AG20443 (cell line): ENCODE measurements at places on chromosomes 16 and 17.

- DNase-seq, result no peak
Observed at GRCh38 chr17:47888293-47888692, 7.7 kb upstream of the SP2 start.

DNA sequence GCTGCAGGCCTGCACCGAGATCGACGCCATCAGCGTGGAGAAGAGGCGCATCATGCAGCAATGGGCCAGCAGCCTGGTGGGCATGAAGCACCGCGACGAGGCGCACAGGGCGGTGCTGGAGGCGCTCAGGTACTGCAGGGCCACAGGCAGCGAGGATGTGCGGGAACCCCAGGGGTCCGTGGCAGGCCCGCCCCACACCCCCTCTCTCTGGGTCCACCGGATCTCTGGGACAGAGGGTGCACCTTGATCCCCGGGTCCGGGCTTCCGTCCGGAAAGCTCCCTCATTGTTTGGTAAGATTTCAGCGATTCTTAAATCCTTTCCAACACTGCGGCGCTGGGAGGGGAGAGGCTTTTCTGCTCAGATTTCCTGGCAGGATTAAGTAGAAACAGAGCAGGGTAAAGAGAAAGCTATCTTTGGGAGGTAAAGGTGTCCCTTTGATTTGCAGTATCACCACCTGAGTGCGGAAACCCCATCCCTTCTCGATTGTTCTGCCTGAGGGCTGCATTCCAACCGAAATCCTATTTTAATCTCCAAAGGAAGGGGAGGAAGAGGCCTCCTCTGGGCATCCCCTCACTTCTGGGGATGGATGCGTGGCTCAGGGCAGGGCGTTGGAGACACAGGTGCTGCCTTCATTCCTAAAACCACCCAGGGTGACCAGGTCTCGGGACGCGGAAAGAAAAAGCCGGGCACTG lies 29.2 kb downstream of the CCDC40 start:
- DNase-seq, result no peak

DNA sequence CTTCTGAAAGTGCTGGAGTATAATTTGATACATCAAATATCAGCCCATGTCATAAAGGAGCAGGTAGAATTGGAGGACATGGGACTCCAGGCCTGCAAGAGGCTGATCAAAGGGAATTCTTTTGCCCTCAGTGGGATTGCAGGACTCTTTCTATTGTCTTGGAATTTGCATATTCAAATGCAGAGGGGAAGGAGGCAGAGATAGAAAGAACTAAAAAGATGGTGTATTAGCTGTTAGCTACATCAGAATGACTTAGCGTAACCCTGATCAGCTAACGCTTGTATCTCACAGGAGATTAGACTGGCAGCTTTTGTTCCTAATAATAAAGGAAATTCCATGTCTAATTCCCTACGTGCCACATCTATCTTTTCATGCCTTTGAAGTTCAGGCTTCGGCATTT lies 1014.7 kb upstream of the RBFOX1 start:
- no peak for DNase-seq

GRCh38 chr16:14502932-14503741 lies 126.9 kb downstream of the PARN start:
- DNase-seq, result no peak

DNA sequence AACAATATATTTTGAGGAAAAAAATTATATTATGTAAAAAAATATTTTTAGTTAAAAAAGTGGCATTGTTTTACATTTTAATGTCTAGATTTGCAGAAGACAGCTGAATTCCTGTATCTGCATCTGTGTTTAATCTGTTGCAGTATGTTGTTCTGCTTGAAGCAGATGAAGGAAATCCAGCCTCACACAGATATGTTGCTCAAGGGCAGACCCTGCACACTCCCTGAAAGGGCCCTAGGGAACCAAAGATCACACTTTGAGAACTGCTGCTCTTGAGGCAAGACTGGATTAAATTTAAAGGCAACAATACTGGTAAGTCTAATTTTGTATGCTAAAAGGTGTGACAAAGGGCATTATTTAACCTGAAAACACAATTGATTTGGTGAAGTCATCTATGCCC lies 16.4 kb upstream of the SLC6A4 start:
- DNase-seq, result no peak

DNA sequence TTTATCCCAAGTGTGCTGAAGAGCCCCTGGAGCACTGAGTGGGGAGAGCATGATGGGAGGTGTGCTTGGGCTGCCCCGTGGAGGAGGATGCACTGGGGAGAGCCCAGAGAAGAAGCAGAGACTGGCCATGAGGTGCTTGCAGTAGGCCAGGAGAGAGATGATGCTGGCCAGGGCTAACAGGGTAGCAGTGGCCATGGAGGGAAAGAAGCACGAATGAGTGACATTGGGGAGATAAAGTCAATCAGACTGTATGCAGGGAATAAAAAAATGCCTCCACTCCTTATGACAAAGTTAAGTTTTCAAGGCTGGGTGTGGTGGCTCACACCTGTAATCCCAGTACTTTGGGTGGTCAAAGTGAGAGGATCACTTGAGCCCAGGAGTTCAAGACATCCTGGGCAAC lies 5.4 kb upstream of the TMEM220 start:
- DNase-seq, result no peak

DNA sequence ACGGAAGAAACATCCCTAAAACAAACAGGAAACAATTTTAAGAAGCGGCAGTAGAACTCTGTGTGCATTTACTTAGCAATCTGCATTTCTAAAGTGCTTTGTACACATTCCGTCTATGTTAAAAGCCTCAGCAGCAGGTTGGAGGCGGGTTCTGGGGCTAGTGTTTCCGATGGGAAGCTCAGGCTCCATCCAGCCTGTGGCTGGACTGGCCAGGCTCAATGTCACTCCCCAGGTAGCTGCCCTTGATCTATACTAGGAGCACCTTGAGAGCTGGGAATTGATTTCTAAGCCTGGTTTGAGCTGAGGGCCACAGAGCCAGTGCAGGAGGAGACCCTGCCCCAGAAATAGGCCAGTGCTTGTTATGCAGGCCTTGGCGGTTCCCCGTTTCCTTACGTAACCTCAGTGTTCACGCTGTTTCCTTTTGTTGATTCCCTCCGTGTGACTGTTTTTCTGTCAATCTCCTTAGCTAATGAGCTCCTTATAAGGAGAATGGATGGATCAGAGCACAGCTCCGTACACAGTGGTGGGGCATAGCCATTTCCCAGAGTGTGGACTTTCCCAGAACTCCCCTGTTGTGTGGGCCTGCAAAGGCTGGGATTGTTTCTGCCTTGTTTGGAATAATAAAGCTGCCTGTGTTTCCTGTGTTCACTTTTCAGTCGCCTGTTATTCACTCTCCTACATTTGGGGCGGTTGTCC lies 21.4 kb downstream of the ADORA2B start:
- no peak for DNase-seq

DNA sequence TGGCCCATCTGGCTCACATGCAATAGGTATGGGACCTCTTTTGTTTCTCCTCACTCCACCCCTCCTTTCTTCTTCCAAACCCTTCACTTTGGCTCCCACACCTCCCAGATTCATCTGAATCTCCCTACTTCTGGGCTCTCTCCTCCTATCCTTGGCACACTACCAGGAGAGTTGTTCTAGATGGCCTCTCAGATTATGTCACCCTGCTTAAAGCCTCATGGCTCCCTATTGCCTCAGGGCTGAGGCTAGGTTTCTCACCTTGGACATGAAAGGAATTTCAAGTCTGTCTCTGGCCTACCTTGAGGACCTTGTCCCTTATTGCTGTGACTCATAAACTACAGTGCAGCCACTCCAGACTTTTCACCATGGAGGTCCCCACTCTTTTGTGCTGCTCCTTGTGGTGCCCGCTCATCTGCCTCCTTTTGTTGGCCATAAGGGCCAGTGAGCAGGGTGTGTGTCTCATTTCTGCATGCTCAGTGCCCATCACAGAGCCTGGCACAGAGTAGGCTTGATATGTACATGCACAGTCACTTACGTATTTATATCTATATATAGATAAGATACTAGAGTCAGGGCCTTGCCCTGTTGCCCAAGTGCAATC lies 1.0 kb upstream of the MFAP4 start:
- peak; percentile 73 for DNase-seq

DNA sequence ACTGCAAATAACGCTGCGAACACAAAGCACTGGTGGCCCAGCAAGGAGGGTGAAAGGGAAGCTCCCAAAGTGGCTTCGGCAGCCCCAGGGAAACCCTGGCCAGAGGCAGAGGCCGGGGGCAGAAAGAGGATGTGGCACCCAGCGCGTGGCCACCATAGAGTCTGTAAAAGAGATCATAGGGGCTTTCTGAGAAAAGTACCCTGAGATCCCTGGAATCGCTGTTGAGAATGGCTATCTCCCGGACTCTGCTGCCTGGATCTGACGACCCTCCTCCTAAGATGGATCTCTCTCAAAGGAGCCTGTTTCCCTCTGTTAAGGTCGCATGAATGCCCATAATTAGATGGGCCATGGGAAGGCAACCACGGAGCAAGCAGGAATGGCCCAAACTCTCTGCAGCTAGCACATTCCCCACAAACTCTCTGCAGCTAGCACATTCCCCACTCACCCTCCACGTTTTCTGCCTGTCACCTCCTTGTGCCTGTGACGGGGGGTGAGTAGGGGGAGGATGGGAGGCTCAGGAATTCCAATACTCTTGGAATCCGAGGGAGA lies 364.4 kb downstream of the XYLT1 start:
- DNase-seq, result no peak

GRCh38 chr17:38587203-38587602 lies 18.5 kb downstream of the SRCIN1 start:
- DNase-seq, result no peak

- no peak for DNase-seq
Observed at GRCh38 chr17:21418446-21419298, 42.5 kb downstream of the KCNJ12 start.

DNA sequence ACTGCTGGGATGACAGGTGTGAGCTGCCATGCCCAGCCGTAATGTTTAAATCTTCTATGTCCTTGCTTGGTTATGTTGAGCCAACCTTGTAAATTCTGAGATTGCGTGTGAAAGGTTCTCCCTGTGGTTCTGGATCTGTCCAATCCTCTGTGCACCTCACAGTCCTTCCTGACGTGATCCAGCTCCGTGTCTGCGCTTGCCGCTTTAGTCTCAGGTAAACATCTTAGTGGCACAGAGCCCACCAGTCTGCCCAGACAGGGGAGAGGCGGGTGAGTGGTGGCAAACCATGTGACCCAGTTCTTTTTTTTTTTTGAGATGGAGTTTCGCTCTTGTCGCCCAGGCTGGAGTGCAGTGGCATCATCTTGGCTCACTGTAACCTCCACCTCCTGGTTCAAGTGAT lies 13.9 kb downstream of the SLC25A10 start:
- DNase-seq, result no peak

- no peak for DNase-seq
Observed at GRCh38 chr17:6630390-6630789, 10.1 kb downstream of the KIAA0753 start.

- peak; percentile 31 for DNase-seq
Observed at GRCh38 chr16:50591800-50592771, 43.9 kb downstream of the NKD1 start.

- no peak for DNase-seq
Observed at GRCh38 chr16:48575471-48576050, 34.4 kb downstream of the N4BP1 start.

GRCh38 chr17:76416899-76417298 lies 32.5 kb downstream of the SPHK1 start:
- no peak for DNase-seq

DNA sequence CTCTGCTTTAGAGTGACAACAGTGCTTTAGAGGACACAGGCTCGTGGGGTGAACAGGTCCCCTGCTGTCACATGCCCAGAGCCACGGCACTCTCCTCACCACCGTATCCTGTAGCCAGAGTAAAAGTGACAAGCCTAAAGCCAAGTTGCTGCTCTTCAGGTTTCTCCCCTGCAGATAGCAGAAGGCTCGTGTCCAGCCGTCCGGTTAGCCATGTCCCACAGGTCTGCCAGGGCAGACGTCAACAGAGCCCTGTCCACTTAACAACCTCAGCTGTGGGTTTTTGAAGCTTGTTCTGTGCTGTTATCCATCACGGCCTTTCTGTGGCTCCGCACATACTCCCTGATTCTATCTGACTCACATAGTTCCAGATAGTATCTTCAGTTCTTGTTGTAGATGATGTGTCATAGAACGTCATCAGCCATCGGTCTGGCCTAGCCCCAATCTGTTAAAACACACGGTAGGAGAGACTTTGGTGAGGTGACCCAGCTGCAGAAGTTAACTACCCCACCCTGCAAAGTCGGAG lies 100.7 kb downstream of the SOCS1 start:
- DNase-seq, result peak; percentile 82

DNA sequence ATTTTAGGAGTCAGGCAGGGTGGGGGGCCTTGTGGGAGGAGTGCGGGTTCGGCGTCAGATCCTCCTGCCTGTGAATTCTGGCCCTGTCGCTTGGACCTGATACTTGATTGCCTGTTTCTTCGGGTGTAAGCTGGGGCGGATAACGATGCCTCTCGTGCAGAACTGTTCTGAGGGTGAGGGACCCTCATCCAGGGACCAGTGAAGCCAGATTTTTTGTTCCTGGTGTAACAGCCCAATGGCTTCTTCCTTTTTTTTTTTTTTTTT lies 1.3 kb downstream of the TBCD start:
- no peak for DNase-seq

- no peak for DNase-seq
Observed at GRCh38 chr17:45138911-45139532, 3.5 kb downstream of the ACBD4 start.

DNA sequence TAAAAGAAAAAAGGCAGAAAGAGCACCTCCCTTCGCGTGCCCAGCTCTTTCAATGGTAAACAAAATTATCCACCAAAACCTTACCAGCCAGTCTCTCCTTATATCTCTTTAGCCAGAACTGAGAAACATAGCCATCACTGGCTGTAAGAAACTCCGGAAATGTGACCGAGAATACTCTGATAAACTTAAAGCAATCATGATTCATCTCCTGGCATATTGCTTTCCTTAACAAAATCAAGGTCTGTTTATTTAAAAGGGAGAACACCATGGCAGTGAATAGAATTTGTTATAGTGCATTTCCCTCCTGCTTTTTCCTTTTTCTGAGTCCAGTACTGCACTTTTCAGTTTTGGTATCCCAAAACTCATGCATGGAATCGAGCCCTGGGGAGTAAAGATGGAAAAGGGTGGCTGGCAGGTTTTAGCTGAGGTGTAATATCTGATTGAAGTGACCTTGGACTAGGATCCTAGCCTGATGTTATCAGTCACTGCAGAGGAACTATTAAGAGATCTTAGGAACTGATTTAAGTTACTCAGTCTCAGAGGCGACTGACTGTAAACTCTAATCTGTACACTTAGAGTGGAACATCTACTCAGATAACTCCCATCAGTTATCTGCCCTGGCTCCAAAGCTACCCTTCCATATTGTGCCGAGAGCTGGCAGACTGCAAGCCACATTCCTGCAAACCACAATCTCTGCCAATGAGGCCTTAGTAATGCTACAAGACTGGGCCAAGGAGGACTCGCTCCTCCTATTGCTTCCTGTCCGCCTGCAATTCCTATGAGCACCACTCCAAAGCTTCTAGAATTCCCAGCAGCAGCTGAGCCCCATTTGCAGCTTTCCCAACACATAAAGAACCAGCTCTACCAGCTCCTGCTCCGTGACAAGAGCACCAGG lies 7.4 kb upstream of the COX10 start:
- DNase-seq, result peak; percentile 84

GRCh38 chr17:73430165-73430680 lies 118.4 kb upstream of the CDC42EP4 start:
- DNase-seq, result no peak
